Keratinocyte (primary cell): ENCODE measurements at places on chromosomes 5 and 9.

- DNase-seq: no peak
Observed at GRCh38 chr5:135238622-135239452, 160.2 kb downstream of the MACROH2A1 start.

- DNase-seq: no peak
Observed at GRCh38 chr5:1514027-1514818, 9.5 kb downstream of the LPCAT1 start.

GRCh38 chr9:105639936-105640335 is 22.3 kb upstream of the TAL2 start:
- DNase-seq: no peak

DNA sequence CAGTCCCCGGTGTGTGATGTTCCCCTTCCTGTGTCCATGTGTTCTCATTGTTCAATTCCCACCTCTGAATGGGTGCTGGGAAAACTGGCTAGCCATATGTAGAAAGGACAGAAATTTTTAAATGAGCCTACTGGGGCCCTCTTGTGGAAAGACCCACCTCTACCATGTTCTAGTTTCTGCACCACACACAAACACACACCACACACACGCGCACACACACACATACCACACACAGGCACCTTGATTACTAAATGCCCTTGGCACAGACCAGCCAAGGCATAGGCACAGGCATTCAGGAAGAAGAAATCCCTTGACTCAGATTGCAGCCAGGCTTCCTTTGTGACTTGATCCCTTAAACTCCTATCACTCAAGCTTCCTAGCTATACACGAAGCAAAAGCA is 60.5 kb downstream of the SIL1 start:
- no peak for DNase-seq

GRCh38 chr9:94645901-94646300 is 6.6 kb upstream of the FBP1 start:
- no peak for DNase-seq

DNA sequence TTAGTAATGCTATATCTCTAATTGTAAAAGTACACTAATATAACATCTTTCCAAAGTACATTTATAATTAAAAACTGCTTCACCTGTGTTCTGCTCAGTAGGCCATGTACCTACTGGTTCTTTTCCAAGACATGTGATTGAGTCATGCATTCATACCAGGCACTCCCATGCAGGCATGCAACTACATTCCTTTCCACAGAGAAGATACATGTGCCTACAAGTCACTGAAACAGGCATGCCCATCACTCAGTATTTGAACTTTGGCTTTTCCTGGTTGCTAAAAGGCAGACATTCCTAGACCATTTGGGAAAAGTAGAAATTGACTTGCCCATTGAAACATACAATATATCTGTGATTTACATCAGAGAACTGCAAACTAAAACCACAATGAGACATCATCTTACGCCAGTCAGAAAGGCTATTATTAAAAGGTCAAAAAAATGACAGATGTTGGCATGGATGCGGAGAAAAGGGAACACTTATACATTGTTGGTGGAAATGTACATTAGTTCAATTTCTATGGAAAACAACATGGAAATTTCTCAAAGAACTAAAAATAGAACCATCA is 148.3 kb upstream of the MOCS2 start:
- DNase-seq: peak; percentile 99

GRCh38 chr5:74631081-74631953 is 9.2 kb downstream of the ENC1 start:
- no peak for DNase-seq

DNA sequence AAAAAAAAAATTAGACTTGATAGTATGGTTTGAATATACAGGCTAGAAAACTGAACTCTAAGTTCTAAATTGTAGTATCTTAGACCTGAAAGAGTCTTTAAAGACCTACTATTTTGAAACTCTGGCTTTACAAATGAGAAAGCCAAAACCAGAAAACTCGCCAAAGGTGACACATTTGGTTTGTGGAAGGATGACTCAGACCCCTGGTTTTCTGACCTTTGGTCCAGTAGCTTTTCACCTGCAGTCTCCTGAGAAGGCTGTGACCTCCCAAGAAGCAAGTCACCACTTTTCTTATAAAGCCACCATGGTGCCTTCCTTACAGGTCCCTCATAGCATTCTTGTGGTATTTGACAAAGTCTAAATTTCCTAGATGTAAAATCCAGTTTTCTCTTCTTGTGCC is 102.1 kb upstream of the CEP78 start:
- no peak for DNase-seq

DNA sequence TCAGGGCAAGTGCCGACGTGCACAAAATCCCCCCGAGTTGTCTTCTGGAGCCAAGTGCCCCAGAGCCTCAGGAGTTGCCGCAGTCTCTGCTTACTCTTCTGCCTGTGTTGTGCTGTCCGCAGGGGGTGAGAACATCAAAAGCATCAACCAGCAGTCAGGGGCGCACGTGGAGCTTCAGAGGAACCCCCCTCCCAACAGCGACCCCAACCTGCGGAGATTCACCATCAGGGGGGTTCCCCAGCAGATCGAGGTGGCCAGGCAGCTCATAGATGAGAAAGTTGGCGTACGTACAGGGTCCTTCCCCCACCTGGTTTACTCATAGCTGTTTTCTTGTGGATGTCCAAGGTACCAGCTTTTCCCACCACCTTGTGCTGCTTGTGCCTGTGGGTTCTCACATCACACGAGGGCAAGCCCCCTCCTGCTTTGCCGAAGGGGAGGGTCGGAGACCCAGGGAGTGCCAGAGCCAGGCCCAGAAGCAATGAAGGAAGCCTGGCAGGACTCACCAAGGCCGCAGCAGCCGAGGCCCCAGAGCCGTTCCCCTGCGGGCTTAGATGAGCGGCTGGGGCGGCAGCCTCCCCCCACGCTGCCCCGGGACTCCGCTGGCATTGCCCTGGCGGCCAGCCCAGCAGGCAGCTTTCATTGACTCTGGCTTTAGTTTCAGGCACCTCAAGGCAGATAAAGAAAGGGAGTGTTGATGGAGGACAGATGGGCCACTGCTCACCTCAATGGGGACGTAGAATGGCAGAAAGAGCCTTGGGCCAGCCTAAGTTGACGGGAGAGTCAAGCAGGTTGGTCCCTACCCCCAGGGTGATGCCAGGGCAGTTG is 33.7 kb upstream of the PRDM12 start:
- no peak for DNase-seq

- no peak for DNase-seq
Observed at GRCh38 chr5:141715346-141715905, 33.4 kb upstream of the ARAP3 start.
